ENCODE measurements at places on chromosomes 12 and 14.
A peak's percentile ranks its signal among the peaks of the same experiment; 100 is the strongest.

- no peak for DNase-seq
Measured at GRCh38 chr14:97212399-97212798, 415.2 kb downstream of the VRK1 start.

GRCh38 chr12:123024819-123025391 is 44.4 kb downstream of the ARL6IP4 start:
- DNase-seq: no peak

- DNase-seq: no peak
Measured at GRCh38 chr12:66808606-66809005, 129.7 kb upstream of the GRIP1 start.

- no peak for DNase-seq
Measured at GRCh38 chr14:88272390-88273269, 50.4 kb downstream of the KCNK10 start.

DNA sequence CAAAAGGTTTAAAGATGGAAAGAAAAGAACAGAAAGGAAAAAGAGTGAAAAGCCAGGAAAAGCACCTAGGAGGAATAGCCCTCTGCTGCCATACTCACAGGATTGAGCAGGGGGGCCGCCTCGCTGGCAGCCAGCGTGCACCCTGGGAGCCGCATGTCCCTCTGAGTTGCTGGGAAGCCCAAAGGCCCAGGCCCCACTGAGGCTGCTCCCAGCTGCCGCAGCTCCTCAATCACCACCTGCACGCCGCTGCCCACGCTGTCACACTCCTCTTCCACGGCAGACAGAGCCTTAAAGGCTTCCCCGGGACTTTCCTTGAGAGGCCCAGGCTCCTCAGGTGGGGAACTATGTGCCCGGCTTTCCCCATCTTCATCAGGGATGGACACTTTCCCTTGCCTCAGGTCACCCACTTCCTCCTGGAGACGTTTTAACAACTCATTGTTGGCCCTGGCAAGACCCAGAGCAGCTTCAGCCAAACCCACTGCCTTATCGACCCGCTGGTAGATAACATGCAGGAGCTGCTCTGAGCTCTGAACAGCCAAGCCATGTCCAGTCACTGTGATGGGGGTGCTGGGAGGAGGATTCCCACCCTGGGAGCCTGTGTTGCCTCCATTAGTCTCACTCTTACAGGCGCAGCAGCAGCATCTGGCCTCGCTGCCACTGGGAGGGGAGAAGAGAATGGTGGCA is 11.5 kb downstream of the C14orf93 start:
- no peak for DNase-seq

DNA sequence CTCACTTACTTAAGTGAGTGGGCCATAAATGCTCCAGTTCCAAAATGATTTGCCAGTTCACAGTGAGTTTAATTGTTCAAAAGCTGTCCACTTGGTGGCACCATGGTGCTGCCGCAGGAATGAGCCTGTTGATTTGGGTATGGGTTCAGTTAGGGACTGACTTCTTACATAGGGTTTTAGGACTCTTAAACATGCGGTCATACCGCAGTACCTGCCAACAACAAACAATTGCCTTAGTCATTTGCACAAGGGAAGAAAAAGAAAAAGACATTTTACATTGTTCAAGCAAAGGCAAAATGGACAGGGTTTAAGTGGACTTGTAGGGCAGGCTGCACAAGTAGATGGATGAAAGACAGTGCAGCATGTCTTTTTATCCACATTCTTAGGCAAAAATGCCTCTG is 80.0 kb upstream of the DBX2 start:
- DNase-seq: peak; percentile 42

DNA sequence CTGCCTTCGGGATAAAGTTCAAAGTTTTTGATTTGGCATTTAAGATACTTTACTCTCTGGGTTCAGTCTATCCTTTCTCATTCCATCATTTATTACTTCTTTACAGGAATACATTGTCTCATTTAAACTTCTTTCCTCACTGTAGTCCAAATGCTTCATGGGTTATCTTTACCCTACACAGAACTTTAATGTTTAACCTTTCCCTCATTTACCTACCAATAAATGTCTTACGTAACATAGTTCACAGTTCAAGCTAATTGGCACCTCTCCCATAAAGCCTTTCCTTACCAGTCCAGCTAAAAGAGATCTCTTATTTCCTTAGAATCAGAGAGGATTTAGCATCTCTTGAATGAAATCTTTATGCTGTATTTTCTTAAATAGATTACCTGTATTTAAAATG is 476.3 kb upstream of the SEL1L start:
- DNase-seq: no peak

GRCh38 chr12:52874573-52875435 is 26.0 kb upstream of the KRT78 start:
- no peak for DNase-seq

GRCh38 chr12:92065018-92065499 is 80.6 kb downstream of the BTG1 start:
- DNase-seq: no peak

DNA sequence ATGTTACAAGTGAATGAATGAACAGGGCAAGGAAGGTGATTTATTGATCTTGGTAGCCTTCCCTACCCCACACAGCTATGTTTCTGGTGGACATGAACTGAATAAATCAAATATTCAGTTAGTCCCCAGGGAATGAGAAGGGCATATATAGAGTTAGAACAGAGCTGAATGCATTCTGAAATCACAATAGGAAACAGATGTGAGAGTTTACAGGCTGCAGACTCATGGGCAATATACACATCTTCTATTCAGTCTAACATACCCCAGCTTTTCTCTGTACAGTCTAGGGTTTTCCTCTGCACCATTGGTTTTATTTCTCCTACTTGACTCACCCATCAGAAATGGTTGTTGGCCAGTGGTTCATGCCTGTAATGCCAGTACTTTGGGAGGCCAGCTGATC is 7.3 kb upstream of the STX2 start:
- DNase-seq: no peak

- DNase-seq: no peak
Measured at GRCh38 chr12:26287671-26288381, 92.5 kb downstream of the SSPN start.

DNA sequence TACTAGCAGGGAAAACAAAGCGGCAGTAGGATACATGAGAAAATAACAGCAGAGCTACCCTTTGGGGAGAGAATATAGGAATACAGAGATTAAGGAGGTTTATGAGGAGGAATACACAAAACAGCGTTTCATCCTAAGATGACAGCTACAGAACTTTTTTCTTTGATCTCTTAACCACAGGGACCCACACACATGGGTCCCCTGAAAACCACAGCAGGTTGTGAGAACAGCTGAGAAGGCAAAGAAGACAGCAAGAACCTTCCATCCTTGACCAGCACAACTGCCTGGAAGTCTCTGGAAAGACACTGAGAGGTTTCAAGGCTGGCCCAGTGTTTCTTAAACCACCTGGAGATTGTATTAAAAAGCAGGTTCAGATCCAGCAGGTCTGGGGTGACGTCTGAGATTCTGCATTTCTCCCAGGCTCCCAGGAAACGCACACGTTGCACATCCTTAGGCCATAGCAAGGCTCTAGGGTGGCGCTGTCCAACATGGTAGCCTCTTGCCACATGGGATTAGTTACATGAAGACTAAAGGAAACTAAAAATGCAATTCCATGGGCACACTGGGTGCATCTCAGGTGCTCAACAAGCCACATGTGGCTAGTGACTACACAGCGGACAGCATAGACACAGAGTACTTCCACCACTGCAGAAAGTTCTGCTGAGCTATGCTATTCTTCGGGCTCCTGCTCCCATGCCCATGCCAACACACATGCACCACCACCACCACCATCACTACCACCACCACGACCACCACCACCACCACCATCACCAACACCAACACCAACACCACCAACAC is 92.3 kb downstream of the FOXN3 start:
- DNase-seq: no peak

GRCh38 chr12:68368327-68368726 is 36.2 kb upstream of the MDM1 start:
- DNase-seq: no peak

DNA sequence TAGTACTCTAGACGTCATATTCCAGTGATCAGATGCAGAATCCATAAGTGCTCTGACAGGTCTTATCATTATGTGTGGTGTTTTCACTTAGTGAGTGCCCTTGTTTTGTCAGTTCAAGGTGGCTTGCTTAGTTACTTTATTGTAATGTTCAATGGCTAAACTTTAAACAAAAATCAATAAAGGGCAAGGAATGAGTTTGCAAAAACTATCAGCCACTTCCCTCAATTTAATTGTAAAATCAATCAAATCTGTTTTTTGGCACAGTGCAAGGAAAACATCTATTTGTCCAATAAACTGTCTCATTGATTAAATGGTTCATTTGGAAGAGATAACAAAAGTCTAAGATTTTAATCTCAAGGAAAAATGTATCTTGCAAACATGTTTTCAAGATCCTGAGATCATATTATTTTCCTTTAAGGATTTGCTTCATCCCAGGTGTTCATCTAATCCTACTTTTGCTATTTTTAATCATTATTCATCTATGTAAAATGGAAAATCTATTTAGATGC is 59.6 kb upstream of the EEA1 start:
- DNase-seq: no peak

GRCh38 chr12:66131067-66131688 is 628 bp upstream of the LLPH start:
- DNase-seq: no peak

GRCh38 chr12:90851800-90852718 is 102.9 kb downstream of the CCER1 start:
- no peak for DNase-seq

- no peak for DNase-seq
Measured at GRCh38 chr12:117718141-117718540, 250.6 kb downstream of the KSR2 start.

GRCh38 chr14:65079201-65079600 is 23.1 kb downstream of the MAX start:
- no peak for DNase-seq

DNA sequence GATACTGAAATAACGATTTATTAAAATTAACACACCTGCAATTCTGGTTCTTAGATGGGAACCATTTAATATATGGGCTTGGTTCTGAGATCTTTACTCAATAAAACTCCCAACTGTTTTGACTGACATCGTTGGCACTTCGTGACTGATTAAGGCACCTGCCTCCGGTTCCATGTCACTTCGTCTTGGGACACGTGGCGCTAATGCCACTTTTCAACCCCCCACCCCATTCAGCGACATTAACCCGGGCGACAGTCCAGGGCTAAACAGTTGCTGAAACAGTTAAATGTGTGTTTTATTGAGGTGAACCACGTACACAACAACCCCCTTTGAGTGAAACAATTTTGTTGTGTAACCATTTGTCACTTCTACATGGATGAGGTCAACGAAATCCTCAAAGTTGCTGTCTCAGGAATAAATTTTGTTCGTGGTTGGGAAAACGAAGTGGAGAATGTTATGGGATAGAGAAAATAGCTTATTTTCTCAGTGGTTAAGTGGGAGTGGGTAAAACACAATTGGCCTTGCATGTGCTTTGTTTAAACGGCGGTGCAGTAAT is 9.9 kb upstream of the SLC38A2 start:
- no peak for DNase-seq

GRCh38 chr14:95547626-95548327 is 12.9 kb downstream of the GLRX5 start:
- DNase-seq: no peak

DNA sequence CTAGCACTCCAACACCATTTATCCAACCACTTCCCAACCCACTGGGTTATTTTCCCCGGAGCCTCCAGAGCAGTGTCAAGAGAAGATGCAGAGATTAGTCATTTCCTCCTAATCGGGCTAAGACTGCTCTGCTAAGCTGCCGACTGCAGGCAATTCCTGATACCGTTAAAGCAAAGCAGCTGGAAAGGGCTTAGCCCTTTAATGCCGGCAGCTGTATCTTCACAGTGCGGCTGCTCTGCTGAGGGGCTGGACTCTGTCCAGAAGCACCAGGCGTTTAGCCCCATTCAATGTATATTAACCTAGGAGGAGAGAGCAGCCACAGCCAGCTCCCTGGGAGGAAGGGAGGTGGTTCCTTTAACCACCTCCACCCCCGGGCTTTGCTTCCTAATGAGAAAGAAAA is 11.1 kb downstream of the AQP6 start:
- no peak for DNase-seq

DNA sequence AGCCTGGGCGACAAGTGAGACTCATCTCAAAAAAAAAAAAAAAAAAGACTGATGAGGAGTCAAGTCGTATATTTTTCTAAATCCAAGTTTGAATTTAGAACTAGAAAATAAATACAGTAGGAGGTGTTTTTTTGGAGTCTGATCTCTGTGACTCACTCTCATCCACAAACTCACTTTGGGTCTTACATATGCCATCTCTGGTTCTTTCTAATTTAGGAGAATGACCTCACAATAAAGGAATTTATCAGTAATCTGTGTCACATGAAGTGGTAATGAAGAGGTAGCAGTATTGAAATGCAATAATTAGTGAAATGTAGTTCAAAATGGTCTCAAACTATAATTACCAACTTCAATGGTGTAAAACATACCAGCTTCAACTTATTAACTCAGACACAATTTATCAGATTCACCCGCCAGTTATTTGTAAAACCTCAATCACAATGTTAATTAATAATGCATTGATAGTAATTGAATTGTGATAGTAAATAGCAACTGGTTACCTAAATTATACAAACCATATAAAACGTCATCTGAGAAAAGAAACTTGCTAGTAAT is 4.4 kb upstream of the CFL2 start:
- DNase-seq: no peak

- no peak for DNase-seq
Measured at GRCh38 chr12:83527810-83528209, 841.1 kb downstream of the TMTC2 start.

GRCh38 chr14:87066221-87066817 is 926.7 kb downstream of the GALC start:
- DNase-seq: no peak

GRCh38 chr12:106861984-106862916 is 87.8 kb downstream of the RIC8B start:
- no peak for DNase-seq

GRCh38 chr12:66584673-66585072 is 94.2 kb downstream of the GRIP1 start:
- no peak for DNase-seq

DNA sequence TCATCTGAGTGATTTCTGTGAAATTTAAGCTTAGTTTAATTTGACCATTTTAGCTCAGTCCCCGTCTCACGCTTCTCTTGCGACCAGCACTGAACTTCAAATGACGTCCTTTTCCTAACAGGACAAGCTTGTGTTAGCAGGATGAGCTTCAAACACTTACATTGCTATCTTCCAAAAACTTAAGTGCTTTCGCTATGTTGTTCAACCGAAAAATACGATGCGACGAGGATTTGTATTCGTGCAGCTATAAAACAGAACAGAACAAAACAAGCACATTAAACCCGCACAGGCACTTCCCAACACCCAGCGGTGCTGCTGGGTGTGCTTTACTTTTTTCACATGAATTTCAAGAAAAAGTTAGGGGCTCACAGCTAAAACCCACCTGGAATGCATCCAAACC is 64.2 kb upstream of the DICER1 start:
- DNase-seq: no peak

GRCh38 chr14:85601246-85601645 is 71.3 kb downstream of the FLRT2 start:
- no peak for DNase-seq

All from progenitor cell of endocrine pancreas (in vitro differentiated cells).